Right atrium auricular region (tissue), 2 donors: ENCODE measurements at places on chromosomes 16 and 17.

DNA sequence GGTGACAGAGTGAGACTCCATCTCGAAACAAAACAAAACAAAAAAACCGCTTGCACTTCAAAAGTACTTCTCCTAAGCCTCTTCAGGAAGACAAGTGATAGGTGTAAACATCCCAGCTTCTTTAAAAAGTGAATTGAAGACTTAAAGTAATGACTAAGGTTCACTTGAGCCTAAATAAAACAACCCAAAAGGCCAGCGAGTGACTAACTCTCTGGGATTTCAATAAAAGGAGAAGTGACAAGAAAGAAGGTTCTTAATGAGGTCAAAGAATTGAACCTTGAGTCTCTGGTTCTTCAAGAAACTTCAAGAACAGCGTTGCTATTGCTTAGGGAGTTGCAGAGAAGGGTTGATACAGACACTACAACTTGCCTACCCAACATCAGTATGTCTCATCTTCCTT is 42.2 kb downstream of the STX8 start:
- no peak for DNase-seq

DNA sequence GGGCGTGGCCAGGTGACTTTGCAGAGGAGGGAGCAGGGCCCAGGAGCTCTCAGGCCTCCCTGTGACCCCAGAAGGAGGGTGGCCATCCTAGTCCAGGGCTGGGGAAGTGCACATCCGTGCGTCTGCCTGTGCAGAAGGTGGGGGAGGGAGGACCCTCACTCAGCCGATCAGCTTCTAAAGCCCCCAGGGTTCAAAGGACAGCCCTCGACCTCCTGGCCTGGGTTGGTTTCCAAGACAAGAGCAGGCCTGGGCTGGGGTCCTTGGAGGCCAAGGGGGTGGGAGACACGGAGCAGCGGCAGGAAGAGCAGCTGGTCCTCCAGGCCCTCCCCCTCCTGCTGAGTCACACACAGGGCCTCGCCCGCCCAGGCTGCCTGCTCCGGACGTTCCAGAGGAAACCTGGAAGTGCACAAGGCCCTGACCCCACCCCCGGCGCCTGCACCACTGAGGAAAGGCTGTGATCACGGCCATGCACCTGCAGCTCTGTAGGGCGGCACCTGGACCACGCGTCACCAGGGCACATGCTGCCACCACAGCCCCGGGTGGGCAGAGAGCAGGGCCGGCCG is 67.1 kb upstream of the ZNF469 start:
- DNase-seq: no peak

DNA sequence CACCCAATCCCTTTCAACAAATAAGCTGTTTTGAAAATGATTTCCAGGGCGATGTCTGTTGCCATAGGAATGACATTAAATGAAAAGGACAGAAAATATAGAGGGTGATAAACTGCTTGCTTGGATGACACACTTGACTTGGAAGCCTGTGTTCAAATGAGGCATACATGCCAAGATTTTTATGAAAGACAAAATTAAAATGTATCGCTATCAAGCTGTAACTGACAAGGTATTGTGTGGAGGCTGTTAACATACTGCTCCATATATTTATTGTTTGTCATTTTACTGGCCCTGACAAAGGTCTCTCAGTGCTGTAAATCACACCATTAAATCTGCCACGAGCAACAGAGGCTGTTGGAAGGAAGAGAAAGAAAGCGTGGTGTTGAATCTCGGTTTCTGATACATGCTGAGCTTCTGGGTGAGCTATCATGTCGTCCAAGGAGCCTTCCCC is 456.2 kb upstream of the SALL1 start:
- no peak for DNase-seq

DNA sequence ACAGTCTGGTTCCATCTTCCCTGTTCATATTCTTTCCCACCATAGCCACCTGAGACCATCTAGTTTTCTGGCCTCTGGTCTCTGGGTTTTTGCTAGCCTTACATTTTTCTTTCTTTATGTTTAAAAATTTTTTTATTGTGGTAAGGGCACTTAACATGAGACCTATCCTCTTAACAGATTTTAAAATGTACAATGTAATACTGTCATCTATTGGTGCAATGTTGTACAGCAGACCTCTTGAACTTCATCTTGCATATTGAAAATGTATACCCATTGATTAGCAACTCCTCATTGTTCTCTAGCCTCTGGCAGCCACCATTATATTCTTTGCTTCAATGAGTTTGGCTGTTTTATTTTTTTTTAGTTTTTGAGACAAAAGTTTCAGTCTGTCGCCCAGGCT is 39.2 kb downstream of the ITGAM start:
- DNase-seq: no peak

- DNase-seq: no peak
These were observed 145.4 kb downstream of the SOX9 start for GRCh38 chr17:72266112-72266775.
